ENCODE measurements at places on chromosomes 3 and 15. TPM values are rescaled to one million over a fixed set of nuclear protein-coding genes. Genes with fewer than 3 reads are reported as not detected.

DNA sequence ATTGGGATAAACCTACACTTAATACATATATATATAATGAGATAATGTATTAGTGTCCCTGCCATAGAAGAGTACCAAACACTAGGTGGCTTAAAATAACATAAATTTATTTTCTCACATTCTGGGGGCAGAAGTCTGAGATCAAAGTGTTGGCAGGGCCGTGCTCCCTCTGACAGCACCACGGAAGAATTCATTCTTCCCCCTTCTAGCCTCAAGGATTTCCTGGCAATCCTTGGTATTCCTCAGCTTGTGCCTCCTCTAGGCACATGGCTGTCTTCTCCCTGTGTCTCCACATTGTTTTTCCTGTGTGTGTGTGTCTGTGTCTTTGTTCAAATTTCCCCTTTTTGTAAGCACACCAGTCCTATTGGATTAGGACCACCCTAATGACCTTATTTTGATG lies 115.2 kb upstream of the AGBL1 start:
- no peak for DNase-seq

GRCh38 chr3:190036631-190037030 lies 84.1 kb downstream of the P3H2 start:
- DNase-seq = no peak

GRCh38 chr15:55398243-55398642 lies 9.9 kb downstream of the CCPG1 start:
- no peak for DNase-seq

- DNase-seq = no peak
These were observed 270.2 kb upstream of the THBS1 start for GRCh38 chr15:39310633-39311032.

SCAMP5 gene
- 0.89 TPM for total RNA-seq

C15orf40 gene
- total RNA-seq = 22.1 TPM

UROC1 gene
- total RNA-seq = not detected

CYP11A1 gene
- total RNA-seq = not detected

DNA sequence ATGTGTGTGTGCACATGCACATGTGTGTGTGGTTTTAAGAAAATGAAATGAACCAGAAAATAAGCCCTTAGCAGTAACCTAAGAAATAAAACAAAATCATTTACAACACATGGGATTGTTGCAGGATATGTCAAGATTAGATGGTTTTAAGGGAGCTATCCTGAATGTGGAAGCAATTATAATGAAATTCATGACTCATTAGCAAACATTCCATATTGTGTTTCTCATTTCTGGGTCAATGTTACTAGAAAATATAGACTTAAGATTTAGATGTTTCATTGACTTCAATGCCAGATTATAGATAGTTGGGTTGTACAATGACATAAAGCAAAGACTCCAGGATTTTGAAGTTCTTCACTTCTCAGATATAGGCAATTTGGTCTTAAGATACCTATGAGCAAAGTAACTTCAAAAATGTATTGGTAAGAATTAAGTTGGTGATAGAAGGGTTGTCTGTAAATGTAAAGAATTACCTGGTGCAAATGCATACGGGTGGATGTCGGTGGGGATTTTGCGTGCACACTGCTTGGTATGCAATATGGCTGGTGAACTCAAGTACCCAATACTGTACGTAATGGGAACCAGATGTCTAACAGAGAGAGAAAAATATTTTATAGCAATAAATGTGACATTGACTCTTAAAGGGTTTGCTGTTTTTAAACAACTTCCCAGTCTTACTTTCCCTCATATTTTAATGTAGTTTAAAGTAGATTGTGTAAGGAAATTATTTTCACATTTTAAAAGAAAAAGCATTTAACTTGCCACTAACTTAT lies 53.9 kb upstream of the NR2F2 start:
- no peak for DNase-seq

DNA sequence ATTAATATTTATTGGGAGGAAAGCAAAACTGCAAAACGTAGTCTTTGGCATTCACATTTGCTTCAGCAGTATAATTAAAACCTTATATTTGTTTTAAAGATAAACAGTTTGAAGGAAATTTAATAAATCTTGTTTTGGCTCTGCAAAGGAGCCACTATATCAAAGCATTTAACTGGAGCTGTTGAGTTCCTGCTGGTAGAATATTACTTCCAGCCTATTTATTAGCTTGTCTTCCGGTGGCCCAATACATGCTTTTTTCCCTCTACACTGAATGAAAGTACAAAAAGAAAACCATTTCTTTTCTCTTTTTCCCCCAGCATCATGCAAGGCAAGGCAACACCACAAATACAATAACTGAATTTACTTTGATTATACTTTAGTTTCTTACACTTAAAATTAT lies 26.3 kb downstream of the SPTSSB start:
- DNase-seq = no peak

GRCh38 chr3:51340989-51341636 lies 44.0 kb upstream of the MANF start:
- no peak for DNase-seq

DNA sequence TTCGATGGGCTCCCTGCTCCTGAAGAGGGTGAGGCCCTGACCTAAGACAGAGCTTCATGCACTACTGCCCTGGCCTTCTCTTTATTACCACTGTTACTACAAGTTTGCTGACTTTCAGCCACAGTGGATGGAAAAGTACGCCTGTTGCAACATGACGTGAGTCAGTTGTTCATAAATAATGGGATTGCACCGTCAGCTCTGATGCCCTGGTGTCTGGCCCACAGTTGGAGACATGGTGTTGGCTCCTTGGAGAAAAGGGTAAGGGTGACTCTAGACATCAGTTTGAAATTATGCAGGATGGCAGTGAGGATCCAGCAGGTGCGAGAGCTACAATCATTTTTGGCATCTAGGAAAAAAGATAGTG lies 5.5 kb downstream of the PAQR5 start:
- no peak for DNase-seq

DNA sequence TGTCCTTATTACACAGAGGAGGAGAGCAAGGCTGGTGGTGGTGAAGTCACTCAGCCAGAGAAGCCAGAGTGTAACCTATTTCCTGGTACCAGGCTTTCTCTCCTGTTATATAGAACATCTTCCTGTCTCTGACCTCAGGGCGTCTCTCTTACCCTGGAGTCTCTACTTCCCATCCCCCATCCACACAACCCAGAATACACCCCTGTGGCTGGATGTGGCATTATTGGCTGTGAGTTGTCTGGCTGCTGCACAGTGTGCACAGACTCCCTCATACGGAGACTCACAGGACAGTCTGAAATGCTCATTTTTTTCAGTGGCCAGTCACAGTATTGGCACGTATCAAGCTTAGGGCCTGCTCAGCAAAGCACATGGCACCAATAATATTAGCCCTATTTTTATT lies 8.6 kb downstream of the PODXL2 start:
- peak; percentile 52 for DNase-seq

DNA sequence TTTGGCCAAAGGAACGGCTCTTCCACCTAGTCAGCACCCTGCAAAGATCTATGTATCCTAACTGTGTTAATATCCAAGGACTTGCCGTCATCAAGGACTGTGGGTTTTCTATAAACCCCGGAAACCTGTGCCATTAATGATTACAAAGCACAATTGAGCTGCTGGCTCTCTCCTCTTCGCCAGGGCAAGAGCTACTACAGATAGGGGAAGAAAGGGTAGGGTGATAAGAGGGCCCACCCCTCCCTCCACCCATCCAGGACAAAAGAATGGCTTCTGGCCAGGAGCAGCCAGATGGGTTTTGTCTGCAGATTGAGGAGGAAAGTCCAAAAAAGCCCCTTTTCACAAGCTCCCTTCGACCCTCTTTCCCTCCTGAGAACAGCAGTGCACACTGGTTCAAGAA lies 9.9 kb downstream of the RFT1 start:
- no peak for DNase-seq

- no peak for DNase-seq
These were observed 204.6 kb upstream of the CFAP20DC start for GRCh38 chr3:59254433-59254832.

GRCh38 chr3:162956711-162957110 lies 1460.1 kb downstream of the OTOL1 start:
- no peak for DNase-seq

CLDN11 gene
- 0.18 TPM for total RNA-seq

DNA sequence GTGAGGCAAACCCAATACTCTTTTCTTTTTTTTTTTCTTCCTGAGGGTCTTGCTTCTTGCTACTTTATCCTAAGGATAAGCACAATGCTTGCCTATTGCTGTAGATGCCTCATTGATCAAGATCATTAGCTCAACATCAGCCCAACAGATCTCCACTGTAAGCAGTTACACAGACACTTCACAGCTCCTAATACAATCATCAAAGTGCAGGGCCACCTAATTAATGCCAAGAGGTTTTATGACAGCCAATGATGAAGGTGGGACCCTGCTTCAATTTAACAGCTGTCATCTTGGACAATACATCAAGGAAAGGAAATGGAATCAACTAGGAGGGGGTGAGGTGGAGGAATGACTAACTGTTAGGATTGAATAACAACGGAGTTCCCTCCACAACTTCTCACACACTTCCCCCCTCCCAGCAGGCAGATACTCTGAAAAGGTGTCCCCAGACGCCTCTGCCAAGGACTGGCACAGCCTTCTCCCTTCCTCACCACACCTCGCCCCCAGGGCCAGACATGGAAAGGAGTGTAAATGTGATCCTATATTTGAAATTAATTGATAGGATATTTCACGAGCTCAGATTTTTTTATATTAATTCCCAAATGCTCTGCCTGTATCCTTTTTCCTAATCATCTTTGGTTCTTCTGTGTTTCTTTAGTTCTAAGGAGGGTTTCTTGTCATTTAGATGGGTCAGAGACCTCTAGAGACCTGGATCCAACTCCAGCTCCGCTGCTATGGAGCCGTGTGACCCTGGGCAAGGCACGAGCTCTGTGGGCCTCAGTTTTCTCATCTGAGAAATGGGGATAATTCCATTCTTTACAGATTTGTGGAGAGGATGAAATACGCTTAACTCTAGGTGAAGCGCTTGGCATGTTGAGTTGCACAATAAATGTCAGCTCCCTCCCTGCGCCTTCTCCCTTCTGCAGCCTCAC lies 1.2 kb downstream of the DCLK3 start:
- DNase-seq = no peak

IL5RA gene
- total RNA-seq = 0.18 TPM

DNA sequence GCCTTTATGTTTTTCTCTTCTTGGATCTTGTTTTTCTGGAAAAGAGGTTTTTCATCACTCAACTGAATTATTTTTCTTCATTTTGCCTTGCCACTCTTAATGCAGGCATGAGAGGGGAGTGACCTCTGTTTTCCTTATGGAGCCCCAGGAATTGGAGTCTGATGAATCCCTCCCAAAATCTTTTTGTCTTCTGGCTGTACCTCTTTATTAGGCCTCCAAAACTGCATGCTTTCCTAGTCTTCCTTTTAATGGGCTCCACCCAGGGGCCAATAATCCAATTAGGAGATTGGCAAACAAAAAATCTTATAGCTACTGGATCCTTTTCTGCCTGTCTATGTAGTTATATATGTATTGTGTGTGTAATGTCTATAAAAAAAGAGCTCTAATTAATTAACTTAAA lies 192.4 kb upstream of the PEX5L start:
- no peak for DNase-seq

ZNF502 gene
- 0.27 TPM for total RNA-seq

NLGN1 gene
- total RNA-seq = not detected
